Fibroblast of skin of right quadriceps (primary cell): ENCODE measurements at places on chromosomes 5 and 9.
A peak's percentile ranks its signal among the peaks of the same experiment; 100 is the strongest.

- no peak for DNase-seq
Observed at GRCh38 chr9:98142182-98142907, 23.3 kb upstream of the TRIM14 start.

- peak; percentile 32 for DNase-seq
Observed at GRCh38 chr5:122924203-122924602, 78.8 kb downstream of the SNX24 start.

DNA sequence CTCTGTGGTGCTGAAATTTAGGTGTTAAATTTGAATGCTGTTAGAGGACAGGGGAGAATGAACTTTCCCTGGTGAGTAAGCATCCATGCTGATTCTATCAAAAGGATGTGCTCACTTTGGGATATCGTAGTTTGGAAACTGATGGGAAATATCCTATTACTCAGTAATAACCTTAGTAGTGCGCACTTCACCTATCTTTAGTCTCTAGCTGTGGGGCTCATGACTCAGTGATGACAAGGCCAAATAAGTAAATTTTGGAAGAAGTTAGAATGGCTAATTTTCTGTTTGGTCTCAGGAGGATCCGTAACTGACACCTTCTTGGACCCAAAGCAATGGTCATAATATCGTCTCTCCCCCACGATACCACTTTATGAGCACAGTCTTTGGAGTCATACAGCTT, 448.4 kb downstream of the PSAT1 start:
- DNase-seq, result no peak

GRCh38 chr9:77987880-77988525, 43.6 kb downstream of the GNAQ start:
- DNase-seq, result no peak

DNA sequence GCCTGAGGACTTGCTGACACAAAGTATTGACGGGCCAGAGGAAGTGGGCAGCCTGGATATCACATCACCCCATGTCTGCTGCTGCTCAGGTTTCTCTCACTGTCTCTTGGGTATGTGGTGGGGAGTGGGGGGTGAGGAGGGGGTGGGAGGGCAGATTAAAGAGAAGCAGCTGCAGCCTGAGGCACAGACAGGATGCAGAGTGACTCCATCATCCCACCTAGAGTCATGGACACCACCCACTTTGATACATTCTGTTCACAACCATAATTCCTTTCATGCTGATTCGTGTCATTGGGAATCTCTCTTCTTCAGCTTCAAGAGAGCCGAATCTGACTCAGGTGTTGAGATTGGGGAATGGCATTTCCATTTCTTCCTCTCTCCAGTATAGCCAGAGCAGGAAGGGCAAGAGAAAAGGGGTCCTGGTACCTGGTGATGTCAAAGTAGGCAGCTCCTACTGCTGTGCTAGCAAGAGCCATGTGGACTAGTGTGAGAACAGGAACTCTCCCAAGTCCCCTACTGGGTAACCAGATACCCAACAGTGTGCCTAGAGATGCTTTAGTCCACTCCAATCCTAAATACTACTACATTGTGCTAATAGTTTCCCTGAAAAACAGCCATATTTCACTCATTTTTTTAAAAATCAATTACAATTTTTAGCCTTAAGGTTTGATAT, 22.4 kb downstream of the GRAMD2B start:
- peak; percentile 43 for DNase-seq

GRCh38 chr9:116365056-116365471, 211.5 kb downstream of the PAPPA start:
- DNase-seq, result peak; percentile 82

GRCh38 chr5:59923465-59923864, 29.9 kb upstream of the PDE4D start:
- DNase-seq, result no peak

DNA sequence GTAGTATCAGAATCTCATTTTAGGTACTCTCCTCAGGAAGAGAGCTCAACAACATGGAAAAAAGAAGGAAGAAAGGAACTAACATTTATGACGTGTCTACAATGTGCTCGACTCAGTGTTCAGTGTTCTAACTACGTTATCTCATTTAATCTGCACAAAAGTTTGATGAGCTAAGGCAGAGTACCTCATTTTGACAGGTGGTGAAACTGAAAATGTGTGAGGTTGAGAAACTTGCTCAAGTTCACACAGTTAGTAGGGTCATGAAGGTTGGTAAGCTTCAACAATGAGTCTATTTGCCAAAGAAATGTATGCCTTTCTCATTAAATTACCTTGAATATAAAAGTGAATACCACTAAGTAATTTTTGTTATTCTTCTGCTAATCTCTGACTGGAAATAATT, 165.1 kb downstream of the CAAP1 start:
- DNase-seq, result no peak

DNA sequence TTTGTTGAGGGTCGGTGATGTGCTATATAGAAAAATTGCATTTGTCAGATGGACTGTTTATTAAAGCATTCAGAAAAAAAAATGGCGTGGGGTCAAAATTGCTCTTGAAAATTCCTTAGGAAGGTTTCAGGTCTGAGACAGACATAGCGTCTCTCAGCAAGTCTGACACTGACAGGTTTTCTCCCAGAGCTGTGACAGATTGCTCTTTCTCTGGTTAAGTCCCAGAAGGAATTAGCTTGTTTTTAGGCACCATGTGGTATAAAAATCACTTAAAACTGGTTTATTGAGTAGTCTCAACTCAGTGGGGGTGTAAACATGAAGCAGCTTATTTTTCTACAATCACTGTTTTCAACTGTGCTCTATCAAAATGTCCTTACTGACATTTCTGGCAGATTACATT, 1379.8 kb downstream of the MAT2B start:
- no peak for DNase-seq
